T-helper 1 cell (primary cell): ENCODE measurements at places on chromosomes 16 and 17.

- no peak for DNase-seq
These were observed 5.3 kb upstream of the RPL27 start for GRCh38 chr17:42992872-42993271.

DNA sequence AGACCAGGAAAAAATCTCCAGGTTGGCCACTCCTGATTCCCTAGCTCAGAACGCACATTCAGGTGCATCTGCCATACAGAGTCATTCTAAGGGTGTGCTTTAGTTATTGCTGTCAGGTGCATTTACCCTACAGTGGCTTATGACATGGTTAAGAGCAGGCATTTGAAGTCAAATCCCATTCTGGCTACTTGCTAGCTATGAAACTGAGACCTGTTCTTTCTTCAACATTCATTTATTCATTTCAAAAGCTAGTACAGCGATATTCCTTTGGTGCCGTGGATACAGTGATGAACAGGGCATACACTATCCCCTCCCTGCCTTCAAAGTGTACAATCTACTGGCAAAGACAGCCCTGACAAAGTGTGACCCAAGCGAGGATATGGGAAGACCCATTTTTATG, 508.3 kb downstream of the NPIPA7 start:
- no peak for DNase-seq

DNA sequence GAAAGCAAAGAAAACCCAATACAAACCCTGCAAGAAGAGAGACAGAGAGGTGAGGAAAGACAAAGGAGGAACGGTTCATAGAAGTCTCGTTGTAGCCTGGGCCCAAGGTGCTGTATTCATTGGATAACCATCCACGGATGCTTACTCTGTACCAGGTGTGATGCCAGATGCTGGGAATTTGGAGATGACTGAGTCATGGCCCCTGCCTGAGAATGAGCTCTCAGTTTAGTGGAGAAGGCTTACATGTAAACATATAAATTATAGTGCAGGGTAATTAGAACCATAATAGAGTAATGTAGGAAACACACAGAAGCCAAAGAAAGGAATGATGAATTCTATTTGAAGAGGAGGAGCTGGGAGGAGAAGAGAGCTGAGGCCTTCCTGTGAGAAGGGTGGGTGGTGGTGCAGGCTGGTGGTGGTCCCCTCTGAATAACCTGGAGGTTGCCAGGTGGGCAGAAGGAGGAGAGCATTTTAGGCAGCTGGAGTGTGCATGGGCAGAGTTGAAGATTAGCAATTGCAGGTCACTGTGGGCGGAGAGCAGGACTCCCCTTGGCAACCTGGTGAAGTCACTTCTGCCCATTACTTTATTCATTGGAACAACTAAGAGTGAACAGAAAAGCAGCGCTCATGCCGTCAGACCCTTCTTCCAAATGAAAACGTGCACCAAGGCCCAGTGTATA, 7.7 kb upstream of the ZG16 start:
- no peak for DNase-seq

DNA sequence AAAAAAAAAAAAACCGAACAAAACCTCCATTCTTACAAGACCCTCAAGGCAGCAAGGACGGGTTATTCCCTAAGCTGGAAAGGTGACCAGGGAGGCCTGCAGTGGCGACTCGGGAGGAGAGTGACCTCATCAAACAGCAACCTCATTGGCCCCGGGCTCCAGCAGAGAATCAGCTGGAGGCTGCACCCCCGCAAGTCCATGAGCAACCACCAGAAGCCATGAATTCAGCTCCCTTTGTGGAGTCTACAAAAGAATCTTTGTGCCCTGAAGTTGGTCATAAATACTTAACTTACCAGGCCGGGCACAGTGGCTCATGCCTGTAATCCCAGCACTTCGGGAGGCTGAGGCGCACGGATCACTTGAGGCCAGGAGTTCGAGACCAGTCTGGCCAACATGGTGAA, 80.9 kb upstream of the CREBBP start:
- no peak for DNase-seq

GRCh38 chr16:66036184-66036583, 330.3 kb upstream of the CDH5 start:
- no peak for DNase-seq

GRCh38 chr17:21034340-21035235, 8.2 kb downstream of the USP22 start:
- DNase-seq: peak; percentile 39

DNA sequence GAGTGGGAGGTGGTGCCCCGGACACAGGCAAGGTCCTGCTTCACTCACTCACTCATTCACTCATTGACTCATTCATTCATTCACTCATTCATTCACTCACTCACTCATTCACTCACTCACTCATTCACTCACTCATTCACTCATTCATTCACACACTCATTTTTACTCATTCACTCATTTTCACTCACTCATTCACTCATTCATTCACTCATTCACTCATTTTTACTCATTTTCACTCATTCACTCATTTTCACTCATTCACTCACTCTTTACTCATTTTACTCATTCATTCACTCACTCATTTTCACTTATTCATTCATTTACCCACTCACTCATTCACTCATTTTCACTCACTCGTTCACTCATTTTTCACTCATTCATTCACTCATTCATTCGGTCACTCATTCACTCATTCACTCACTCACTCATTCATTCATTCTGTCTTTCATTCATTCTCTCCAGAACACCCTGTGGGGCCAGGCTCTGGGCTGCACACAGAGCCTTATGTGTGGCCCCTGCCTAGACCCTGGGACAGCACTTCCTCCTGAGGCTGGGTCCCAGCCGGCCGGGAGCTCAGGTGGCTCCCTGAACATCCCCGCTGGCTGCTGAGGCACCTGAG, 9.2 kb downstream of the RPUSD1 start:
- DNase-seq: no peak

DNA sequence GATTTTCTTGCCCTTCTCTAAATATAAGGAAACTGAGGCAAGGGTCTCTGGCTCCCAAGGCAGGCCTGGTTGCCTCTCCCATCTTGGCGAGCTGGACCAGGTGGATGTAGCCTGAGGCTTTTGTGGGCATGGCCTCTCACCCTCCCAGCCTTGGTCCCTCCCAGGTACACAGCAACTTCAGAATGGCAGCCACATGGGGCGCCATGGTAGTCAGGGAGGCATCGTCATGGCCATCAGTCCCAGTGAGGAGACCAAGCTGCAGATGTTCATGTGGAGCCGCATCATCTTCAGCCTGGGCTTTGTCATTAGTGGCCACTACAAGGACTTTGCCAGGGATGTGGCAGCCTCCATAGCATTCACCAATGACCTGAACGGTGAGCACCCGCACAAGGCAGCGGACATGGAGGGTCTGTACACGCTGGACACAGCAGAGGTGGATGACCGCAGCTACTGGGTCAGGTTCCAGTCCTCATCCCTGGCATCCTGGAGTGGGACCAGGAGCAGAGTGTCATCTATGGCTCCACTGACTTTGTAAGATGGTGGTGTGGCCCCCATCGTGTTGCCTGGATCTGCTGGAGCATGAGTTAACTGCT, 165.8 kb upstream of the ZNF267 start:
- no peak for DNase-seq

DNA sequence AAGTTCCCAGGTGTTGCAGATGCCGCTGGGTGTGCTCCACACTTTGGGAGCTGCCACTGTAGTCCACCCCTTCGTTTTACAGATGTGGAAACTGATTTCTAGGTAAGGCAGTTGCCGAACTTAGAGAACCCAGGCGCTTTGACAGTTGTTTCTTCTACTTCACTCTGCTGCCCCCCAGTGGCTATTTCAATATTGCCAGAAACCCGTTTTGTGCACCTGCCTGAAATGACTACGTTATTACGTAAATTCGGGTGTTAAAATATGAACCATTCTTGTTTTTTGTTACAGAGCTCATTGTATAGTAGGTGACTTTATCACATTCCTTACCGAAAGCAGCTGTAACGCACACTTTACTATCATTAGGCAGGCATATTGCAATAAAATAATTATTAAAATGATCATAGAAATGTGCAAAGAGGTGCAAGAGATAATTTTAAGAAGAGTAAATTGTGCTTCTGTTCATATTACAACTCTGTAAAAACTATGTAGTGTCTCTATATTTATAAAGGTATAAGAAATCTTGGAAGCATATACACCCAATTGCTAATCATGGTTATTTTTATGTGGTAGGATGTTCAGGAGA, 44.9 kb downstream of the OTOA start:
- peak; percentile 63 for DNase-seq

DNA sequence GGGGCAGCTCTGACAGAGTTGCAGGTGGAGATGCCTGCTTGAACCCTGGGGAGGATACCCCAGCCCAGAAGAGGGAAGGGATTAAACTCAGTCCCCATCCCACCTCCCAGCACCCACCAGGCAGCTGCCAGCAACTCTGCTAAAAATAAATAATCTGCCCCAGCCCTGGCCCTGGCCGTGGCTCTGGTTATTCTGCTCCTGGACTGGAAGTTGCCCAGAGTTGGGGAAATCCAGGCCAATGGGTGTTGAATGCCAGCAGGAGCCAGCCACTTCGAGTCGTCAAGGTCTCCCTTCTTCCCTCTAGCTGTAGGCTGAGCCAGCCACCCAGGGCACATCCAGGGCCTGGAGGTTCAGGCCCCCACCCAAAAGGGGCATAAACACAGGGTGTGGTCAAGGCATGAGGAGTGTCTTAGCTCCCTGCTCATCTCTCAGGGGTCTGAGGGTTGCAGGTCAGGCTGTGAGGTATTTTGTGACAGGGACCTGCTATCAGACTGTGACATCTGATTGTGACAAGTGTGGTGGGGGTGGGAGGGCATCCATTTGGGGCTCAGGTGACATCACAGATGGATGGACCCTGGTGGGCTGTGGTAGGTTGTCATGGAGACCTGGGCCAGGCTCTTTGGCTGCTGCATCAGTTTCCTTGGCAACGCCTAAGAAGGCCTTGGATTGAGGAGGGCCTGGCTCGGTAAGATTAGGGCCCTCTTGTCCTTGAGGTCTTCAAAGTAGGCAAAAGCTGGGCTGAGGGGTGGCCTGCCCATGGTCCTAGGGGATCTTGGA, 1.0 kb upstream of the RRAD start:
- no peak for DNase-seq

- no peak for DNase-seq
These were observed 1751.4 kb downstream of the TP53TG3F start for GRCh38 chr16:35210681-35211433.

GRCh38 chr16:85819771-85820170, 20.3 kb downstream of the COX4I1 start:
- no peak for DNase-seq

- DNase-seq: no peak
These were observed 250.7 kb downstream of the NTN1 start for GRCh38 chr17:9271989-9272388.

- DNase-seq: no peak
These were observed 15.0 kb downstream of the ZNF232 start for GRCh38 chr17:5096731-5097100.

- no peak for DNase-seq
These were observed 74.8 kb upstream of the MARCHF10 start for GRCh38 chr17:62882878-62883277.

- no peak for DNase-seq
These were observed 136.1 kb downstream of the RAB11FIP4 start for GRCh38 chr17:31527606-31528005.

- no peak for DNase-seq
These were observed 90.9 kb downstream of the GAS7 start for GRCh38 chr17:10107316-10108165.

DNA sequence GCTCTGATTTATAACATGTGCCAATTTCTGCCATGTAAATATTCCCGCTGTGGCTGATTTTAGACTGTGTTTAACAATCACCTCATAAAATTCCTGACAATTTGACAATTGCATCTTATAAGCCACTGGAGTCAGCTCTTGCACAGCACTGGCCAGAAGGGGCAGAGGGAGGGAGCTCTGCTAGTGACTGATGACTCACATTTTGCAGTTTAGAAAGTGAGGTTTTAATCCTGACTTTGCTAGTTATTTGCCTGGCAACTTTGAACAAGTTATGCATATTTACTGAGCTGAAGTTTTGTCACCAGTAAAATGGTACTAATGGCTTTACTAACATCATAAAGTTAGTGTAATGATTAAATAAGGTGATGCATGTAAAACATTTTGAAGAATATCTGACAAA, 452.3 kb downstream of the CNTNAP4 start:
- DNase-seq: no peak

DNA sequence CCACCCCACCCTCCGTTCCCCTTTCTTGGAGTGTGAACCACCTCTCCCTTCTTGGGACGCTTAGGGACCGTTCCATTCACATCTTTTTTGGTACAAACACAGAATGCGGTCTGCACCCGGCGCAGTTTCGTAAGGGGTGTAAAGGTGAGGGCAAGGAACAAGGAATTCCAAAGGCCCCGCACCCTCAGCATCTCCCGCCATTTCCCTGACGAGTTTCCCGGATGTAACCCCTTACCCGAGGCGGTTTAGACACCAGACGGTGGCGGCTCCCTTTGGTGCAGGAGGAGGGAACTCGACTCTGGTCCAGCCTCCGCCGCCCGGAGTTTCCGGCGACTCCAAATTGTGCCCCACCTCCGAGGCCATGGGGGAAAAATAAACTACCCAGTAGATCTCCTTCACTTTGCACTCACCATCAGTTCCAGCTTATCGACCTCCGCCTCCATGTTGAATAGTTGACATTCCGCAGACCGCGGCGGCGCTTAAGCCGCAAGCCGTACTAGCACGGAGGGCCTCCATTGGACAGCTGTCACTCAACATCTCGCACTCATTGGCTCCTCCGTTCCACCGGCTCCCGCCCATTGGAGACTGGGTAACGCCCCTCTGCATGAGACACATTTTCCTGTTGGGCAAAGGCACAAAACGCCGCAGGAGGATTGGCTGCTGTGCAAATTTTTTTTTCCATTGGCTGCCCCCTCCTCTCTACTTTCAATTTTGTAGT, at the start of gene SKA2:
Gene SKA2 (minus strand): TSS at position 466 of the 718 bp plus-strand sequence. CDS start 23 bp downstream, at position 443.
- DNase-seq: peak; percentile 91

GRCh38 chr17:45200701-45201100, 21.0 kb upstream of the FMNL1 start:
- no peak for DNase-seq

- no peak for DNase-seq
These were observed 17.1 kb downstream of the JUP start for GRCh38 chr17:41769346-41769862.

DNA sequence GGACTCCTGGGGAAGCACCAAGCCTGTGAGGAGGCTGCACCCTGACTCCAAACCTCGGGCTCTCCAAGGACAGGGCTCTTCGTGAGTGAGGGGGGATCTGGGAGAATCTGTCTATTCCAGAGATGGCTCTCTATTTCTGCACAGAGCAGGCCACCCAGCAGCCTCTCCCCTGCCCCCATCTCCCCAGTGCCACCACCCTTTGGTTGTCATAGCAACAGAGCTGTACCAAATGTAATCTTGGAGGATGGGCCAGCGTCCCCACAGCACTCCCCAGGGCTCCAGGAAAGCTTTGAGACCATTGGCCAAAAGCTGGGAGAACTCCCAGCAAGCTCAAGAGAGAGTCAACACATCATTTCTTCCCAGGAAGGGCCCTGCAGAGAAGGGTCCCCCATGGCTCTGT, 49.3 kb downstream of the ABCC12 start:
- no peak for DNase-seq

GRCh38 chr16:5010576-5011329, 23.0 kb downstream of the NAGPA start:
- no peak for DNase-seq
